ENCODE measurements at places on chromosomes 13 and 19. TPM values are rescaled to one million over a fixed set of nuclear protein-coding genes. Genes with fewer than 3 reads are reported as not detected.

Gene GRIK5
- total RNA-seq: 42.9 TPM

Gene NCAN
- 2.7 TPM for total RNA-seq

Gene SOHLH2
- 9.7 TPM for total RNA-seq

Gene ZNF793
- 13.3 TPM for total RNA-seq

Gene CARS2
- 44.5 TPM for total RNA-seq

Gene ZNF8
- 21.5 TPM for total RNA-seq

Gene DNAAF3
- 5.7 TPM for total RNA-seq

Gene AP2A1
- 109 TPM for total RNA-seq

Gene HOOK2
- 59.3 TPM for total RNA-seq

Gene NLRP7
- 0.96 TPM for total RNA-seq

All from H1 (cell line).